Activated T-cell treated with anti-CD3 and anti-CD28 coated beads for 4 hours (primary cell): ENCODE measurements at places on chromosomes 3 and 15.

DNA sequence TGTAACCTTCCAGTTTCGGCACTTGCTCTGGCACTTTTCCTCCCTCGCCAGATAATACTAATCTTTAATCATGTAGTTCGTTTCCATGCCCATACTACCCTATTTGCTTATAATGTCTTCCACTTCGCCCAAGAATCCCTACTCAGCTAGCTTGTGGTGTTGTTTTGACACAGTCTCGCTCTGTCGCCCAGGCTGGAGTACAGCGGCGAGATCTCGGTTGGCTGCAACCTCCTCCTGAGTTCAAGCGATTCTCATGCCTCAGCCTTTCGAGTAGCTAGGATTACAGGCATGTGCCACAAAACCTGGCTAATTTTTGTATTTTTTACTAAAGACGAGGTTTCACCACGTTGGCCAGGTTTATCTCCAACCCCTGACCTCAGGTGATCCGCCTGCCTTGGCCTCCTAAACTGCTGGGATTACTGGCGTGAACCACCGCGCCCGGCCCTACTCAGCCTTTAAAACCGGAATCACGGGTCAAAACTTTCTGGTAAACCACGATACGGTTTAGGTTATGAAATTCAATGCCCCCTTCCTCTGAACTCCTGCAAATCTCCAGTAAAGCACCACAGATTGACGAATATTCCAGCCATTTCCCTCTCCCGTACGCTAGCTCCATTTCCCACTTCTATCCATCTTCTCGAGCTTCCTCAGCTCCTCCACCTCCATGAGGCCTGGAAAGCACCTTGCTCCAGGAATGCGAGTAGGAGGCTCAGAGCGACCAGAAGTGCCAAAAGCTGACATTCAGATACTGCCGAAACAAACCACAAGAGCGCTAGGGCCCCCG, 878 bp upstream of the RAD51 start:
- no peak for DNase-seq

DNA sequence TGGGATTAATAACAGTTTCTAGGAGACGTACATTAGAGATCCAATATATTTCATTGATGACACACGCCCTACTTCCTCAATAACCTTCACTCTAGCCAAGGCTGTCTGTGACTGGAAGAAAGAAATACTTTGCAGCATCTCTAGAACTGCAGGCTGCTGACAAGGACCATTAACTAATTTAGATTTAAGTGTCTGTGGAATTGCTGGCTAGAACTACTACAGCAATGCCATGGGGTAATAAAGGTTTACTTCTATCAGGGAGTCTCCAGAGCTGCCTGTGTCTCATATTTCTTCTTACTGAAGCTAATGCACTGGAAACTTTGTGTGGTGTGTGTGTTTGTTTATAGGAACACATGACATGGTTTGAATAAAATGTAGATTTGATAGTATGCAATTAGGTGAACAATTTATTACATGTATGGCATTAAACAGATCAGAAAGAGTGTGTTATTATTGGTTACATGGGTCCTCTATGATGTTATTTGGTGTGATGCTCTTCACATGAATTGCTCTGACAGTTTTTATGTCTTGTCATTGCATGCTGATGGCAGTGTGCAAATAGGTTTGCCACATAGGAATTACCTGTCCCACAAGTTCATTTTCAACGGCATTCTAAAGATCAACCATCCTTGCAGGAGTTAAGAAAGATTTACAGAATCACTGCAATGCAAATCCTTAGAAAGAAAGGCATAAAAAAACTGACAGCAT, 916.2 kb upstream of the CADM2 start:
- no peak for DNase-seq

DNA sequence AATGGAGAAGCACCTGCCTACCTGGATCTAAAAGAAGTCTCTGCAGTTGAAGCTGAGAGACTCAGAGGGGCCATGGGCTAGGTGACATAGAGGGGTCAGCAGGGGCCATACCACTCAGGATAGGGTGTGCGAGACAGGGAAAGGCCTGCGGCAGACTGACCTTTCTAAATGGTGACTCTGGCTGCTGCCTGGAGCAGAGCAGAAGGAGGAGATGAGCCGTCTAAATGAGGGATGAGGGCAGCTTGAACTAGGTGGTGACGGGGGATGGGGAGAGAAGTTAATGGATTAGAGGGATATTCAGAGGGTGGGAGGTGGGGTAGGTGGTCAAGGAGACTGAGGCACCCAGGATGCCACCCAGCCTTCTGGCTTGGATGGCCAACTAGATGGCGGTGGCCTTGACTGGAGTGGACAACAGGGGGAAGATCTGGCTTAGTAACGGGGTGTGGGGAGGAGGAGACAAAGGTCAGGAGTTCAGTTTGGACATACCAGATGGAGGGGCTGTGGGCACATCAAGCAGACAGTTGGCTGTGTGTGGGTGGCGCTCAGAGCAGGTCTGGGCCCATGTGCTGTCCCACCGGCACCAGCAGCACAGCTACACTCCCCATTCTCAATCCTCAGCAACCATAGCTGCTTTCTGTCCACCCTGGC, 3.2 kb upstream of the ITIH1 start:
- no peak for DNase-seq

GRCh38 chr3:56123487-56123886, 344.8 kb downstream of the ERC2 start:
- no peak for DNase-seq

- no peak for DNase-seq
These were observed 122.6 kb downstream of the RAB11A start for GRCh38 chr15:65991721-65992483.

DNA sequence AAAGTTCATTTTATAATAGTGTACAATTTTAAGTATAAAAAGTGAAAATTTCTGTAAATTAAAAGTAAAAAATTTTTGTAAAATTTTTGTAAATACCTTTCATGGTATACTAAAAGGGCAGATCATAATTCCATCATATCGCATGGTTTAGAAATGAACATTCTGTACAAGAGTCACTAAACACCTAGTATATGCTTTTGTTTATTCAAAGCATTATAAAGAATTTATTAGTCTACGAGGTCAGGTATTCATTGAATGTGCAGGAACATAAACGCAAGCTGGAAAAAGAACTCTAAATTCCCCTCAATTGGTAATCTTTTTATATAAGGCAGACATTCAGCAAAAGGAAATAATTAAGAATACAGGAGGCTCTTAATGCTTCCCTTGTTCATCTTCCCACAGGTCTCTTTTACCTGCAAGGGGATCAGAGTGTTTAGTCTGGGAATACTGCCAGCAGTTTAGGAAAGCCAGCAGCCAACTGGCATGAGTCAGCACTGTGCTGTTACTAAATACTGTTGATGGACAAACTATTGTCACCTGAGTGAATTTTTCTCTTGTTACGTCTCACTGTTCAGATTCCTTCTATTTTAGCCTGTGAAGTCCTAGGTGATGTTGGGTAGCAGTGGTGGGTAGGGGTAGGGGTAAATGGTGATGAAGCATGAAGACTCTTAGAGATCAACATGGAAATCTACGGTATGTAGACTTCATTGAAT, 70.1 kb downstream of the UQCC5 start:
- DNase-seq, result no peak

GRCh38 chr15:101617390-101617965, 34.7 kb downstream of the TM2D3 start:
- DNase-seq, result no peak

DNA sequence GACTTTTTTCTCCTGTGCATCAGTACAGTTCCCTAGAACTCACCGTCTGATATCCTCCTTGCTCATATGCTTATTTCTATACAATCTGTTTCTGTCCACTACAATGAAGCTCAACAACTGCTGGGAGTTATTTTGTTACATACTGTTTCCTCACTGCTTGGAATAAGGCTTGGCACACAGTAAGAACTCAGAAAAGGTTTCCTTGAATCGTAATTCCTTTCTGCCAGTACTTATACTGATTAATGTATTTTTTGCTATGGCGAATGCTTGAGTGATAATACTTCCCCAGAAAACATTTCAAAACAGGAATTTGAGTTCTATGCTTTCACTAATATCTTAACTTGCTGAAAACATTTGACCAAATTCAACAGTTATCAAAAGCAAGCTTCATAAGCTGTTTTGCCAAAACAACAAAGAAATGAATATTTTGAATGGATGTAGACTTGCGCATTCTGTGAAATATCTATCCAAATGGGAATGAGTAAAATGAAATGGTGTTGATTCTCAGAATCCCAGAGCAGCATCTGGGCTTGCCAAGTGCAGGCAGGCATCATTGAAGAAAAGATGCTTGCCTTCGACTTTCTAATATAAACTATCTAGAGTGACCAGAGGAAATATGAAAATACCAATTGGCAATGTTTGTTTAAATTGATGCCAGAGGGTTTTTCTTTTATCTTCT, 286.3 kb downstream of the RAP2B start:
- no peak for DNase-seq

DNA sequence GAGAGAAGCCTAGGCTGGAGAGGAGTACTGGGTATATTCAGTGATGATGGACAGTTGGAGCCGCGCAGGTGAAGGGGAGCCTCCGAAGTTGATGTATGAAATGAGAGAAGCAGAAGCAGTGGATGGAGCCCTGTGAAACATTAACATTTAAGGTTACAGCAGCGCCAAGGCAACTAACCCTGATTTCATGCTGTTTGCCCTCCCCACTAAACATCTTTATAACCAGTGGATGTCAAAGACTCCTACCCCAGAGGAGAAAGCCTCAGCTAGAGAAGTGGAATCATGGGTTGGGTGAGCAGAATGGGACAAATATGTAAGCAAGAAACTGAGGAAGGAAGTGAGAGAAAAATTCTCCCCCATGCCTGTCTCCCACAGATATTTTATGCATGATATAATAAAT, 92.0 kb upstream of the NMNAT3 start:
- no peak for DNase-seq
